LHCN-M2 (cell line): ENCODE measurements at places on chromosomes 7 and 10. TPM values are rescaled to one million over a fixed set of nuclear protein-coding genes. Genes with fewer than 3 reads are reported as not detected.

Gene FAM25C
- total RNA-seq, result not detected in 2 replicates

Gene CUX1
- total RNA-seq, result 26.4 and 33.3 TPM in 2 replicates

Gene STEAP1
- total RNA-seq, result 33.7 and 41.3 TPM in 2 replicates

Gene SFTPA1
- total RNA-seq, result not detected in 2 replicates

GRCh38 chr10:132774902-132775863, 10.8 kb downstream of the NKX6-2 start:
- no peak for DNase-seq

DNA sequence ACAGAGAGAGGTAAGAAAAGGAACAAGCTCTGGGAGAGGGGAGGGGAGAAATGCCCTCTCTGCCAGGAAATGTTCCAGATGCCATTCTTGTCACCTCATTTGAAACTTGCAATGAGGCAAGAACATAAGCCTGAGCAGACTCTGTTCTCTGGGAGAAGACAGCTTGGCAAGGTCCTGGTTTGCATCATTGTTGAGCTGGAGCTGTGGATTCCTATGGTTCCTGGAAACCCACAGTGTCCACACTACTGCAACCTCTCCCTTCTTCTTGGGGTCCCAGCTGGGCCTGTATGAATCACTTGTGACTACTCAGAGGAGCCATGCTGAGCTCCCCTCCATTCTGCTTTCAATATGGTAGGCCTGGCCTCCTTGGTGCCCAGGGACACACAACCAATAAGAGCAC, 60.8 kb upstream of the HECTD2 start:
- peak; percentile 98 for DNase-seq

GRCh38 chr10:58094985-58095718, 172.5 kb downstream of the IPMK start:
- DNase-seq, result no peak

DNA sequence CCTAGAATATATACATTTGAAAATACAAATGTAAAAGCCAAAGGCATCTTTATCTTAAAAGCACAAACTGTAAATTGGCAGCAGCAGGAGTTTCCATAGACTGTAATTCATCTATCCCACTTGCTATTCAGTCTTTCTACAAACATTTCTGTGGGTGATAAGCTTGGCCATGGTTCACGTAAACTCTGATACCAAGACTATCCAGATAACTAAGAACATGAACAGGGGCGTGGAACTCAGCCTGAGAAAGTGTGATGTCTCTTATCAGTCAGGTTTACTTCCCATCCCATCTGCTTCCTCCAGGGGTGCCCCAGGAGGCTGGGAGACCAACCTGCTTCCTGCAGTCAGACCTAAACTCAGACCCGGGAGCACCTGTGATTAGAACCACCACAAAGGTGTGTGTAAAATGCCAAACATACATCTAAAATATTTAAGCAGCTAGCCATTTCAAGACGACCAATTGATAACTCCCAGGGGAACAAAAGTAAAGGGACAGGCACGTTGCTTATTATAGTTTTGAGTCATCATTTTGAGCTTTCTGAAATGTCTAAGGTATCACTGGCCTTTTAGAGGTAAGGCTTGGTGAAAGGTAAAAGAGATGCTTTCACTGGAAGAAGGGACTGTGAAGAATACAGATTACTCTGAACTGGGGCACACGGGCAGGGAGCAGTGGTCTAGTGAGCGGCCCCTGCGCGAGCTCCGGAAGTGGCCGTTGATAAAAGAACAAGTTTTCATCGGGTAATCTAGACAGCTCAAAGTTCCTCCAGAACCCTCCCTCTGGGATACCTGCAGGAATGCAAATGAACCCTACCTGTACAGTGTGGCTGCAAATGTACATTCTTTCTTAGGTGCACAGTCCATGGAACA, 51.5 kb downstream of the RSU1 start:
- DNase-seq, result no peak

DNA sequence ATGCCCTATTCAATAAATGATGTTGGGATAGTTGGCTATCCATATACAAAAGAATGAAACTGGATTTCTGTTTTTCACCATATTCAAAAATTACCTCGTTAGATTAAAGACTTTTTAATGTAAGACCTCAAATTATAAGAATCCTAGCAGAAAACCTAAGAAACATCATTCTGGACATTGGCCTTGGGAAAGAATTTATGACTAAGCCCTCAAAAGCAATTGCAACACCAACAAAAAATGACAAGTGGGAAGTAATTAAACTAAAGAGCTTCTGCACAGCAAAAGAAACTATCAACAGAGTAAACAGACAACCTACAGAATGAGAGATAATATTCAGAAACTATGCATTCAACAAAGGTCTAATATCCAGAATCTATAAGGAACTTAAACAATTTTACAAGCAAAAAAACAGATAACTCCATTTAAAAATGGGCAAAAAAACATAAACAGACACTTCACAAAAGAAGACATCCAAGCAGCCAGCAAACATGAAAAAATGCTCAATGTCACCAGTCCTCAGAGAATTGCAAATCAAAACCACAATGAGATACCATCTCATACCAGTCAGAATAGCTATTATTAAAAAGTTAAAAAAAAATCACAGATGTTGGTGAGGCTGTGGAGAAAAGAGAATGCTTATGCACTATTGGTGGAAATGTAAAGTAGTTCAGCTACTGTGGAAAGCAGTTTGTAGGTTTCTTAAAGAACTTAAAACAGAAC, 309.8 kb downstream of the AHR start:
- DNase-seq, result peak; percentile 79

- no peak for DNase-seq
These were observed 29.8 kb downstream of the ZMIZ1 start for GRCh38 chr10:79098596-79099015.

GRCh38 chr10:65710306-65710705, 1215.5 kb upstream of the LRRTM3 start:
- DNase-seq, result peak; percentile 1

GRCh38 chr10:47164126-47164799, 135.7 kb upstream of the GDF10 start:
- DNase-seq, result no peak

DNA sequence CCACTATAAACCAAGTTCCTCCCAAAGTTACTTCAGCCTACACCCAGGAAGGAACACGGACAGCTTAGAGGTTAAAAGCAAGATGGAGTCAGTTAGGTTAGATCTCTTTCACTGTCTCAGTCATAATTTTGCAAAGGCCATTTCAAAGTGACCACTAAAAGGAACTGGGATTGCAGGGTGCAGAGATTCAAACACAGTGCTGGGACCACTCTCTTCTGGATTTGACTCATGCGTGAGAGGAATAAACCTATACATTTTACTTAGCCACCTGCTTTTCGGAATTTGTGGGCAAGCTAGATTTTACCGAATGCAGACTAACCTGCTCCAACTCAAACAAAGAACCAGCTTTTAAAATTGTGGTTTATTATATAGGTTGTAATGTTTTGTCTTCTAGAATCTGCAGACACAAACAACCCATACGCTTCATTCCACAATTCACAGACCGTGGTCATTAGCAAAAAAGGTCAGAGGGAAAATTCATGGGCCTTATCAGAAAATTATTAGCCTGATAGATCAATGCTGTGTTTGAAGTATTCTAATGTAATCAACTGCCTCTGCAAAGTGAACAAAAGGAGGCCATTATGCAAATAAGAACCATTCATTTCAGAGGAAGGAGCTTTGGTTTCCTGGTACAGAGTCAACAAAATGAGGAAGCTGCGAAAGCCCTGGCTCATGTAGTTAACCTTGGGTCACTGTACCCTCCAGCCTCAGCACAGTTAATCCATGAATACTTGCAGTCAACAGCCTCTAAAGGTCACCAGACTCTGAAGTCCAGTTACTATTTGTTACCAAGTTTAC, 342.7 kb upstream of the KLF6 start:
- no peak for DNase-seq

- DNase-seq, result peak; percentile 74
These were observed 13.0 kb upstream of the CHST15 start for GRCh38 chr10:124106241-124106879.

GRCh38 chr10:48400850-48401220, 94.4 kb downstream of the MAPK8 start:
- DNase-seq, result no peak

GRCh38 chr10:44013981-44014380, 365.3 kb upstream of the ZNF32 start:
- DNase-seq, result no peak

DNA sequence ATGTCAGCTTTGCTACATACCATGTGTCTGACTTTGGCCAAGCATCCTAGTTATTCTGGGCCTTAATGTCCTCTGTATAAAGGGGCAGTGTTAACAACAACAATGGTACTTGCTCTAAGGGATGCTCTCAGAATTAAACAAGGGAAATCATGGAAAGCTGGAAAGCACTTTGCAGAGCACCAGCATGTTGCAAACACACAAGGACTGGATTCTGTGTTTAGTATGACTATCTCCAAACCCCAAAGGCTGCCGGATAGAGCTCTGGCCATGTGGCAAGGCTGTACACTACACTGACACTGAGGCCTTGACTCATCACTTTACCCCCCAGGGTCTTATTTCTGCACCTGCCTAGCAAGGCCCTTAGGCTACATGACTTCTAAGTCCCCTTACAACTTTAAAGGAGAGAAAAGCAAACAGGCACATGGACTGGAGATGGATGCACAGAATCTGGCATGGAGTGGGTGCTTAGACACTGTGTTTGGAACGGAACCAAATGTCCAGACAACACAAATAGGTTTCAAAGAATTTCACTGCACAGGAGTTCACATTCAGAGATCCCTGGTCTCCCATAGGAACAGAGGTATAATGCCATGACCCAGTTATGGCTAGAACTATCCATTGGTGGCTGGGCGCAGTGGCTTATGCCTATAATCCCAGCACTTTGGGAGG, 74.6 kb downstream of the FAM13C start:
- peak; percentile 37 for DNase-seq

DNA sequence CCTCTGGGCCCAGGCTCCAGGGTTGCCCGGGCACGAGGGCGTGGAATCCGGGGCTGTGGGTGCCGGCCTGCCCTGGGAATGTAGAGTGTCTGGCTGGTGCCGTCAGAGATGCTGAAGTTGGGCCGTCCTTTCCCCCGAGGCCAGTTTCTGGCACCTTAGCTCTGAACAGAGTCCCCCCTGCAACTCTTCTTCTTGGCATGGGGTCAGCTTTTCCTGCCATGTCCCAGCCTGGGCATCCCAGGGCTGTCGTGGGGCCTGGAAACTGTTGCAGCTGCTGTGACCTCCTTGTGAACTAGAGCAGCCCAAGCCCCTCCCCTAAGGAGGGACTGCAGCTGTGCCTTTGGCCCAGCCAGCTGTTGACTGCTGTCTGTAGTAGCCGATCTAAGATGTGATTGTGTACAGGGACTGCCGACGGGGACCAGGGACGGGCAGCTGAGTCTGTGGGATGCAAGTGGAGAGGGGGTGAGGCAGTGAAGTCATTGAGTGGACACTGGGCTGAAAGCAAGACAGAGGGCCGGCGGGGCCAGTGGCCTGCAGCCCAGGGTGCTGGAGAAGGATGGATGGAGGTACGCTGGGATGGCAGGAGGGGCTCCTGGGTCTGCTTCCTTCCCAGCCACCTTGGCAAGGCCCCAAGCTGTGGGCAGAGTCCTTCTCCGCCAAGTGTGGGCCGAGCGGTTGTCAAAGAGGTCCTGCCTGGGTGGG, 35.8 kb downstream of the GBX1 start:
- peak; percentile 83 for DNase-seq

- DNase-seq, result no peak
These were observed 3.2 kb downstream of the FRMD4A start for GRCh38 chr10:14327527-14327926.

- DNase-seq, result no peak
These were observed 186.7 kb upstream of the LYZL2 start for GRCh38 chr10:30816159-30816819.

DNA sequence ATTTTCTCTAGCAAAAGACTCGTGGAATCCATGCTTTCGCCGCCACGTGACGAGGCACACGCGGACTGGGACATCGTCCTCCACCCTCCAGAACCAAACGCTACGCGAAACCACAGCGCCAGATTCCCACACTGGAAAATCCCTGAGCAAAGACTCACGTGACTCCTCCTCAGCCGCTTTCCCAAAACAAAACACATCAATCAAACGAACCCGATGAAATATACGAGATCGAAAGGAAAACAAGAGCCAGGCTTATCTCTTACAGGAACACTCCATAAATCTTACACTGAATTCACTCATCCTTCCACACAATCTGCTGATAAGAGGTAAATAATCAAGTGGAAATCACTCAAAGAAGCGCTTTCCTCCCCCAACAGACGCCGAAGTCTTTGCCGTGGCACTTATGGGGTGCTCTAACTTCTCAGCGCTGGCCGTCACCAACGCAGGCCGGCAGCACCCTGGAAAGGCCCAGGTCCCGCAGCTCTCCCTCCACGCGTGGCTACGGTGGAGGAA, 23.8 kb downstream of the DIP2C start:
- no peak for DNase-seq

DNA sequence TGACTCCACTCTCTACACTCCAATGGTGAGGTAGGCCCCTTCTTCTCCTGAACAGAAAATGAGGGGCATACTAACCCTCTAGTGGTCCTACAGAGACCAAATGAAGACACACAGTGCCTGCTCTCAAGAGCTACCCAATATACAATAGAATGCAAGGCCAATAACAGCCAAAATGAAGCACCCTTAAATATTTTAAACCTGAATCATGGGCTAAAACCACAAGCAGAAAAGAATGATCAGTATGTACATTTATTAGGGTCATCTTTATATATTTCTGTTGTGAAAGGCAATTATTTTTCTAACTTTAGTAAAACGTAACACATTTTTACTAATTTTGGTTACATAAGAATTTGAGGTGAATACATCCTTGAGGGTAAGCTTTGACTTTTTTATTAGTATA, 49.9 kb upstream of the COL1A2 start:
- peak; percentile 72 for DNase-seq

DNA sequence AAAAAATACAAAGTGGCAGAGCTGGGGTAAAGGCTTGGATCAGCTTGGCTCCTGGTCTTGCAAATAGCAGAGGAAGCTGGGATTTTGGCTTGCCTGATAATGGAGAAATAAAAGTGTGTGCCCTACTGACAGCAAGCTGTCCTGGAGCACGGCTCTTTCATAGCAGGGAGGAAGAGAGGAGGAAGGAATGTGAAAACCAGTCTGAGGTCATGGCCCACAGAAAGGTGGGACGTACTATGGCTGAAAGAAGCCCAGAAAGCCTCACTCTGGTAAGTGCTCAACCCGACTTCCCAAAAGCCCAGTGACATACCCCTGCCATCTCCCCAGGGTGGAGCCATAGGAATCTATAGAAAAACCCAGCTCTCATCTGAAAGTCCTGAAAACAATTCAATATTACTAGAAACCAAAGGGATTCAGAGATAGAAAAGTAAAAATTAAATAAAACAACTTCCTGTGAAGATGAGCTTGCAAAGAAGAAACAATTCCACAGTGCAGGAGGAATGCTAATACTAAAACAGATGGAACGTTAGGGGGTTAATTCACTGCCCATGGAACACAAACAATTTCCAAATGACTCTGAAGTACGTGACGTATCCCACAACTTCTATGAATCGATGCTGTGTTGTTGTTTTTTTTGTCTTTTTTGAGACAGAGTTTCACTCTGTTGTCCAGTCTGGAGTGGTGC, 246.7 kb upstream of the PTN start:
- DNase-seq, result no peak
